ENCODE measurements at places on chromosomes 5 and 9. TPM values are rescaled to one million over a fixed set of nuclear protein-coding genes. Genes with fewer than 3 reads are reported as not detected.

DNA sequence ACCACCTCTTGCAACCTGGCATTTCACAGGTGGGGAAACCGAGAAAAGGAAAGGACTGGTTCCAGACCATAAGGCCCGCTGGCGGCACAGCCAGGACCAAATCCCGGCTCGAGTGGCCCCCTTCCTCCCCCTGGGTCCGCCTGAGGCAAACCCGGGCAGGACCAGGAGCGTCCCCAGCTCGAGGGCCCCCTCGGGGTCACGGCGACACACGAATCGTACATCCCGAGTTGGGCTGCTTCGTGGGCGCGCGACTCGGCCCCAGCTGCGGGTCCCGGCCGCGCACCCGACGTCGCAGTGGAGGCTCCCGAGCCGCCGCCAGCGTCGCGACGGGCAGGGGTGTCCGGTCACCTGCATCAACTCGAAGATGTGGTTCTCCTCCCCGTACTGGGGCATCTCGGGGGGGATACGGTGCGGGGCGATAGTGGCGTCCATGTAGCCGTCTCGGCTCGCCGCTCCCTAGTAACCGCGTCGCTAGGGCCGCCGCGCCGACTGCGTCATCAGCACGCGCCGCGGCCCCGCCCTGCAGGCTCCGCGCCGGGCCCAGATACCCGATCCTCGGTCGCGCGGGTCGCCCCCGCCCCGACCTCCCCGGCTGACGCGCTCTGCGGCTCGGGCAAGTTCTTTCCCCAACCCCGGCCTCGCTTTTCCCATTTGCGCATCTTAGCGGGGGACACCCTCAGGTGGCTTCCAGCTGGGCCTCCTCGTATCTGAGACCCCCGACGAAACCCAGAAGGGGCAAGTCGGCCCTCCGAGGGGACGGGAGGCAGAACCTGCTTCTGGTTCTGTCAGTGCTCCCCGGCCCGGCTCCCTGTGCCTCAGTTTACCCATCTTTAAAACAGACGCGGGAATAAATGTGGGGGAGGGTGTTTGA, at the start of gene AK8:
Gene AK8 (minus strand): TSS at position 461 of the 871 bp plus-strand sequence. CDS start 29 bp downstream, at position 432.
- no peaks in the 10 kb centered on the region for H3K36me3 ChIP-seq
- DNase-seq, result peak; percentile 89
- peaks cover 24% of the 10 kb centered on the region for H3K27me3 ChIP-seq
- H3K4me1 ChIP-seq, result no peaks in the 10 kb centered on the region
- H3K4me3 ChIP-seq, result peak within 1 kb of the TSS; percentile 93

- no peaks in the 10 kb centered on the region for H3K27me3 ChIP-seq
- peaks cover 17% of the 10 kb centered on the region for H3K36me3 ChIP-seq
- no peak overlapping the region for H3K4me3 ChIP-seq
- H3K4me1 ChIP-seq, result no peaks in the 10 kb centered on the region
- peak; percentile 60 for DNase-seq
- H3K27ac ChIP-seq, result peak overlapping the region; percentile 1
These were observed 43.1 kb downstream of the PTCD2 start for GRCh38 chr5:72363166-72363802.

GRCh38 chr9:137552022-137552768, 516 bp downstream of the MRPL41 start:
- DNase-seq, result no peak
- no peaks in the 10 kb centered on the region for H3K4me1 ChIP-seq
- peak overlapping the region; percentile 85 for H3K4me3 ChIP-seq
- no peak overlapping the region for H3K27ac ChIP-seq

DNA sequence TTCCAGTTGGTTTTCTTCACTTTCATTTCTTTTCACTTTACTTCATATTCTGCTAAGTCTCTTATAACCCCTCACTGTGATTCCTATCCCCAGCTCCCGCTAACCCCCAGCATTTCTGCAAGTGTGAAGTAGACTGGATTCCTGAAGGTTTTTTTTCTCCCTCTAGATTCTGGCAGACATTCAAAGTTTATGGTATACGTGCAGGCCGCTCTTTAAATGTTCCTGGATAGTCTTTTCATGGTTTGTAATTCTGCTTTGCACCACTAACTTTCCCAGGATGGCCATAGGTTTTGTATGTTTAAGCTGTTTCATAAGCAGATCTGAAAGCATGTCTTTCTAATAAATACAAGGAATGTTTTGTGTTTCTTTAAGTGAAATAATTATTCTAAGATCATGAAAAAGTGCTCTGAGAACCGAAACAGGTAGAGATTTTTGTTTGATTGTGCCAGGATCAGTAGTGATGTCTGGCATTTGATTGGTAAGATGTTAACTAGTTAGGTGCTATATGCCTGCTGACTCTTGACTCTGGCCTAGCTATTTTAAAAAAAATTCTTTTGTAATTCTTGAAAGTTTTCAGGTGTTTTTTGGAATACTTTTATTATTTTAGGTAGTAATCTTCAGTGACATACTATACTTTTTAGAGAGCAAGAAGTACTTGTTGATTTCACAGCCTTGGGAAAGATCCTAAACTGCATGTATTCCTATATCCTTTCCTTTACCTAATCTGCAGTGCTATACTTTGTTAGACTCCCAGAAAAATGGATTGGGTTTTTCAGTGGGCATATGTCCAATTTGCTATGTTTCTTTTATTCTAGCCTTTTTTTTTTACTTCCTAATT, 29.7 kb downstream of the CNOT6 start:
- H3K27me3 ChIP-seq, result no peaks in the 10 kb centered on the region
- H3K4me1 ChIP-seq, result peaks cover 4% of the 10 kb centered on the region
- H3K4me3 ChIP-seq, result no peak overlapping the region
- H3K36me3 ChIP-seq, result peaks cover 14% of the 10 kb centered on the region
- DNase-seq, result no peak
- H3K27ac ChIP-seq, result no peak overlapping the region

DNA sequence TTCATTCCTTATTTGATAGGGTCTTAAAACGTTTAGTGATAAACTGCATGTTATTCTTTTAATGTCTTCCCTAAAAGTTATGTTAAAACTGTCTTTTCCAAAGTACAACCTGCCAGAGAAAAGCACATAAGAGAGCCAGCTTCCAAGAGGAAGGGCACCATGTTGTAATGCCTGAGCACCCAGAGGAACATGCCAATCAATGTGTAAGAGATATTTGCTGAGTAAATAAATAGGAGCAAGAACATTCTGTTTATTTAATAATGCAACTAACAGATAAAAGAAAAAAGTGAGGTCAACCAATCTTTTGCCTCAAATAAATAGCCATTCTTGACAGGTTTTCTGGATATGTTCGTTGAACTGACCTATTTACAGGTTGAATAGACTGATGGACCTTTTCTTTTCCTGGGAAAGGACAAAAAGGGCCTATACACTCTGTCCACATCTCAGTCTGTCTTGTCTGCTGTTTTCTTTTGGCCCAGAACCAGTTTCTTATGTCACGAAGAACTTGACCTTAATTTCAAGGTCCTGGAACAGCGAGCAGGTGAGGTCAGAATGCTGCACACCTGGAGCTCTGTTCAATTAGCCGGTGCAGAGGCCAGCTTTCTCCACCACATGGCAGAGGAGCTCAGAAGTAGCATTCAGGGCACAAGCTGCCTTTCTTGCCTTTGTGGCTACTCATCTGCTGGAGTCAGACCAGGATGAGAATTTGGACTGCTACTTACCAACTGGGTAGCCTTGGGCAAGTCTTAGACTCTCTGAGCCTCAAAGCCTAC, 77.7 kb downstream of the PLCXD3 start:
- no peaks in the 10 kb centered on the region for H3K27me3 ChIP-seq
- H3K4me3 ChIP-seq, result no peak overlapping the region
- no peak overlapping the region for H3K27ac ChIP-seq
- H3K4me1 ChIP-seq, result peaks cover 9% of the 10 kb centered on the region

GRCh38 chr5:129609710-129610109, 138.2 kb upstream of the MINAR2 start:
- H3K4me1 ChIP-seq, result no peaks in the 10 kb centered on the region
- no peak overlapping the region for H3K27ac ChIP-seq

DNA sequence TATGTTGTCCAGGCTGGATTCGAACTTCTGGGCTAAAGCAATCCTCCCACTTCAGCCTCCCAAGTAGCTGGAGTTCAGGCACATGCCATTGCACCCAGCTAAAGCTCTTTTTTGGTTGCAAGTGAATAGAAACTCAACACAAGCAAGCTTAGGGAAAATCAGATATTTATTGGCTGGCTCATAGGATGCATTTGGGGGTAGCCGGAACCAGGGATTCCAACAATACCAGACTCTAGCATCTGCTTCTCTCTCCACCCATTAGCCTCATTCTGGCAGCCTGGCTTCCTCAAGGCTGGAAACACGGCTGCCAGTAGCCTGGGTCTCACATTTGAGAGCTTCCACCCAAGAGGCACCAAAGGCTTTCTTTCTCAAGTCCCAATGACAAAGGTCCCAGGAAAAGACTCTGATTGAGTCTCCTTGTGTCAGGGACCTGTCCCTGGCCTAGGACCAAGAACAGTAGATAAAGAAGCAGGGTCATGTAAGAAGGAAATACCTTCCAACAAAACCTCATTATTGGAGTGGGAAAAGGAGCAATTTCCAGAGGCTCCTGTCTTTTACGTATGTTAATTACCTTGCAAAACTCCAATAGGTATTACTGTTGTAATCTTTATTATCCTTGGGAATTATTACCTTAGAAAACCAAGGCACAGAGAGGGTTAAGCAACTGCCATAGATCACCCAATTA, 23.0 kb upstream of the B4GALT1 start:
- DNase-seq, result no peak
- no peak overlapping the region for H3K4me3 ChIP-seq
- H3K27me3 ChIP-seq, result no peaks in the 10 kb centered on the region
- H3K27ac ChIP-seq, result no peak overlapping the region
- H3K4me1 ChIP-seq, result peaks cover 9% of the 10 kb centered on the region
- H3K36me3 ChIP-seq, result no peaks in the 10 kb centered on the region

TPPP gene
- total RNA-seq, result 0.22 TPM

GRCh38 chr5:117588611-117589010, 1014.0 kb upstream of the SEMA6A start:
- DNase-seq, result no peak
- H3K27me3 ChIP-seq, result no peaks in the 10 kb centered on the region
- H3K36me3 ChIP-seq, result no peaks in the 10 kb centered on the region
- H3K27ac ChIP-seq, result no peak overlapping the region

- H3K27me3 ChIP-seq, result no peaks in the 10 kb centered on the region
- no peaks in the 10 kb centered on the region for H3K36me3 ChIP-seq
- no peak overlapping the region for H3K27ac ChIP-seq
- H3K4me3 ChIP-seq, result no peak overlapping the region
These were observed 227.8 kb upstream of the CDH9 start for GRCh38 chr5:27266184-27266583.

AJM1 gene
- 2.1 TPM for total RNA-seq

- DNase-seq, result no peak
- no peak overlapping the region for H3K4me3 ChIP-seq
- no peak overlapping the region for H3K27ac ChIP-seq
- no peaks in the 10 kb centered on the region for H3K27me3 ChIP-seq
- H3K36me3 ChIP-seq, result no peaks in the 10 kb centered on the region
- H3K4me1 ChIP-seq, result peaks cover 17% of the 10 kb centered on the region
These were observed 71.3 kb downstream of the PPARGC1B start for GRCh38 chr5:149801307-149801990.

LEAP2 gene
- 1.1 TPM for total RNA-seq

MLANA gene
- not detected for total RNA-seq

GRCh38 chr9:12494411-12494810, 198.8 kb upstream of the TYRP1 start:
- no peaks in the 10 kb centered on the region for H3K36me3 ChIP-seq
- no peaks in the 10 kb centered on the region for H3K27me3 ChIP-seq
- no peak for DNase-seq
- H3K27ac ChIP-seq, result no peak overlapping the region

- peaks cover 13% of the 10 kb centered on the region for H3K4me1 ChIP-seq
- no peak for DNase-seq
- H3K36me3 ChIP-seq, result peaks cover 44% of the 10 kb centered on the region
- no peak overlapping the region for H3K4me3 ChIP-seq
- H3K27ac ChIP-seq, result no peak overlapping the region
These were observed 63.4 kb downstream of the TLE1 start for GRCh38 chr9:81625969-81626368.

- DNase-seq, result no peak
- H3K27ac ChIP-seq, result no peak overlapping the region
- no peaks in the 10 kb centered on the region for H3K4me1 ChIP-seq
- H3K27me3 ChIP-seq, result no peaks in the 10 kb centered on the region
These were observed 62.8 kb downstream of the DAB2IP start for GRCh38 chr9:121714075-121714705.

CDO1 gene
- total RNA-seq, result 11.7 TPM

GRCh38 chr9:85653153-85653552, 88.6 kb downstream of the AGTPBP1 start:
- peaks cover 52% of the 10 kb centered on the region for H3K36me3 ChIP-seq
- no peaks in the 10 kb centered on the region for H3K4me1 ChIP-seq
- DNase-seq, result no peak

GRCh38 chr5:6856653-6857052, 143.4 kb downstream of the TENT4A start:
- H3K27me3 ChIP-seq, result no peaks in the 10 kb centered on the region
- H3K4me1 ChIP-seq, result no peaks in the 10 kb centered on the region
- H3K4me3 ChIP-seq, result no peak overlapping the region
- DNase-seq, result no peak

COL27A1 gene
- total RNA-seq, result 62.4 TPM

DNA sequence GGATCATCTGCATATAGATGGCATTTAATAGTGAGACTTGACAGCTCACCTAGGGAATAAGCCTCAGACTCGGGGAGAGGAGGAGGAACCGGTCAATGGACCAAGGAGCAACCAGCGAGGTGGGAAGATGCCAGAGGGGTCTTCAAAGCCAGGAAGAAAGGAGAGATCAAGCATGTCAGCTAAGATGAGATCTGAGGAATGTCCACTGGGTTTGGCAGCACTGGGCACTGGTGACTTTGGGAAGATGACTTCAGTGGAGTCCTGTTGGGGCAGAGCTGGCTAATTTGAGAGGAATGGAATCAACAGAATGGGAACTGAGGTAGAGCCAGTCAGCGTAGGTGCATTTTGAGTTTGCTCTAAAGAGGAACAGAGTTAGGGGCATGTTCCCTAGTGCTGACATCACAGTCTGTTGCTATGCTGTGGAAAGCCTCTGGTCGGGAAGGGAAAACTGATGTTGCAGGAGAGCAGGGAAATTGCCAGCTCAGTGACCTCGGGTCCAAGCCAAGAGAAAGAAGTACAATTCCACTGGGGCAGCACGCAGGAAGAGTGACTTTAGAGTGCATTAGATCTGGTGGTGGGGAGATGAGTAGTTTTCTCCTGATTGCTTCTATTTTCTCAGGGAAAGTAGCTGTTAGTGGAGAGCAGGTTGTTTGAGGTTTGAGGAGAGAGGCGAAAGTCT, 56.9 kb downstream of the ZNF618 start:
- H3K36me3 ChIP-seq, result no peaks in the 10 kb centered on the region
- H3K27me3 ChIP-seq, result no peaks in the 10 kb centered on the region
- H3K4me3 ChIP-seq, result no peak overlapping the region
- H3K4me1 ChIP-seq, result peaks cover 2% of the 10 kb centered on the region

CTNND2 gene
- 6.5 TPM for total RNA-seq

- H3K4me3 ChIP-seq, result no peak overlapping the region
- no peak for DNase-seq
- H3K4me1 ChIP-seq, result no peaks in the 10 kb centered on the region
These were observed 52.6 kb downstream of the ADAMTS16 start for GRCh38 chr5:5192681-5193080.

DNA sequence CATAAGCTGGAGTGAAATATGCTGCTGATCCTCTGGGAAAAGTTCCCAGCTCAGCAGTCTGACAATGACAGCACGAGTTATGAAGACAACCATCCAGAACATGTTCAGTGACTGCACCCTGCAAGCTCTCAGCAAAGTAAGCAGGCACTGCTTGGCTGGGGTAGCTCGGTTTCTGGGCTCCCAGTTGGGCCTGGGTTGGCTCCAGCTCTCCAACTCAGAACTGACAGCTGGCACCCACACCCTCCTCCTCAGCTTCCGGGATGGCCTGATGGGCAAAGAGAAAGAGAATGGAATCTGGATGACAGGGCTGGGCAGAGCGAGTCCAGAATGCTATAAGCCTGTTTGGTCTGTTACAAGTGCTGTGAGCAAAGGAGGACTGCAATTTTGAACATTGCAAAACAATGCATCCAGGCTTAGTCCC, 185.0 kb downstream of the CSNK1G3 start:
- DNase-seq, result no peak
- H3K4me1 ChIP-seq, result no peaks in the 10 kb centered on the region
- H3K27ac ChIP-seq, result no peak overlapping the region
- H3K4me3 ChIP-seq, result no peak overlapping the region
- no peaks in the 10 kb centered on the region for H3K27me3 ChIP-seq

SV2C gene
- total RNA-seq, result not detected

All from endodermal cell (in vitro differentiated cells).